ENCODE measurements at places on chromosomes 7 and 10.

DNA sequence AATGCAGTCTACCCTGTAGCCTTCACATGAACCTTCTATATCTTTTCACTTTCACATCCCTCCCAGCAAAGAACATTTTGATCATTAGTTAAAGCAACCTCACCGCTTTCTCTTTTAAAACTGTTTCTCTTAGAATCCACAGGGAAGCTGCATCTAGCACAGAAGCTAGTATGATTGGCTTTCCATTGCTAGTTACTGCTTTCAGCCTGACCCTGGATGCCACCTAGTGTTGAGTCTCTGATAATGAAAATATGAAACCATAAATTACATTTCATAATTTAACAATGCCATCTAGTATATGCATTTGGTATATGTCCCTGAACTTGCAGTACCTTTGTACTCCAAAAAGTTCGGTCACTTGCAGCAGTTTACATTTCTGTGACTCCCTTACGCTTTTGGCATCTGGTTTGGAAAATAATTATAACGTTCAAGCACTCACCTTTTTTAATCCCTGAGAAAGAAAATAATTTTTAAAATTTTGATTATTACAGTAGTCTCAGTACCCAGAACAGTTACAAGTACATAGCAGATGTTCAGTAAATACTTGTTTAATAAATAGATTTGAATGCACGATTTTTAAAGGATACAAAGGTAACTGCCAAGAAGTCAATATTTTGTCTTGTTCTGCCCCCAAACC is 22.7 kb downstream of the CISD1 start:
- peak; percentile 46 for DNase-seq

DNA sequence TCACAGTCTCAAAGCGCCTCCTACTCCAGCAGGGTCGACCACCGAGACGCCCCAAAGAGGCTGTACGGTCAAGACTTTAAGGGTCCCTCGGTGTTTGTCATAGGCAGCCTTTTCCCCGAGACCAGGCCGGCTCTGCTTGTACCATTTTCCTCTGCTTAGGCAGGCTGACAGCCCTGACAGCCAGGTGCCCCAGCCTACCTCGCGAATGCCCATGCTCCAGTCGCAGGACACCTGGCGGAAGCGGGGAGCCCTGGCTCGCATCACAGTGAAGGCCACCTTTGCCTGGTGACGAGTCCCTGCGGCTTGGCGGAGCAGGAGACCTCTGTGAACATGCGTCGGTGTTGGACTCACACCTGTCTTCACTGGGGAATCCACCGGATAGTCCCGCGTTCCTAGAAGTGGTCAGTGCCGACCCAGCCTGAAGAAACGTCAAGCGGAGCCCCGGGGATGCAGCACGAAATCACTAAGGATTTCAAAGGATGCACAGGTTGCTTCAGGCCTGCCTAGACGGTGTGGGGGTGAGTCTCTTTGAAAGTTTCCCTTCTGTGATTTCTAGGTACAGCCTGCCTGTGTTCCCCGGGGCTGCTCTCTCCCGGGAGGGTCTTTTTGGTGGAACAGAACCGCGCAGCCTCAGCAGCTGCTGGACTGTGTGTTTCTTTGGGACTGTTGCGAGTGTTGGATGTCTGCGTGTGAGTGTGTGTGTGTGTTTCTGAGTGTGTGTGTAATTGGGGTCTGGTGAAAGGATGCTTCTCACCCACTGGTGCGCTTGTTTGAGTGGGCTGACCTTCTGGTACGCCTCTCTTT is 30.5 kb upstream of the ZNF273 start:
- DNase-seq = no peak

GRCh38 chr7:86647385-86648094 is 3.8 kb downstream of the GRM3 start:
- DNase-seq = no peak

DNA sequence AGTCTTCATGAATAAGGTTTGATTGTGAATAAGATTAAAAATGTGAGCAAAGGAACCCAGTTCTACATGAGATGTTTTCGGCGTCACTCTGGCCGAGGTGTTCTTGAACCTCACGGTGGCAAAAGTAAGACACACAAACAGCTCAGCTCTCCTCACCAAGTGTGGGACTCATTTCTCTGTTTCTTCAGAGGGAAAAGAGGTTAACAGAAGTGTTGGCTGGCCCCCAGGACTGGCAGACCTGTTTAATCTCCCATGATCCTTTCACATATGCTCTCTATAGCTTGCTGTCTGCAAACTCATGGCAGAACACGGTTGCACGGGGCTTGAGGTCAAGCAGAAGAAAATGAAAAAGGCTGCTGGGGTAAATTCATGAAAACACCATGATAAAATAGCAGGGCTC is 394.4 kb downstream of the CALN1 start:
- no peak for DNase-seq

GRCh38 chr7:15967121-15967520 is 280.6 kb upstream of the MEOX2 start:
- DNase-seq = no peak

GRCh38 chr10:74514322-74514721 is 312.1 kb upstream of the KAT6B start:
- DNase-seq = no peak

DNA sequence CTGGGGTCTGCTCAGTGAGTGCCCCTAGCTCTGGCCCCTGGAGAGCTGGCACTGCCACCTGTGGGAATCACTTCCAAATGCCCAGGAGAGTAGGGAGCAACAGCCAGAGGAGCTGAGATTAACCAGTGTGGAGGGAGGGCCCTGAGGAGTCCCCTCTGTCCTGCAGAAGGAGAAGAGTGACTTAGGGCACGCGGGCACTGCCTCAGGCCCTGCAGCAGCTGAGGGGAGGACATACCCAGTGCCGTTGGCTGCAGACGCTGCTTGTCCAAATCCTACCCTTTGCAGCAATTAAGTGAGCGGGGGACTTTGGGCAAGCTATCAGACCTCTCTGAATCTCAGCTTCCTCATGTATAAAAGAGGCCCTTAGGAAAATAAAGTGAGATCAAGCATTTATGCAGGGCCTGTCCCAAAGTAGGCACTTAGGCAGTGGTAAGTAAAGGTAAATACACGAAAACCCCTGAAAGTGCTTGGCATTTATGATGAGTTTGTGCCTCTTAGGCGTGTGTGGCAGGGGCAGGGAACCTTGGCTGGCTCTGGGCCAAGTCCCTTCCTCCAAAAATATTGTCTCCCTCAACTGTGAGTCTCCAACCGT is 16.9 kb downstream of the PRF1 start:
- DNase-seq = no peak

GRCh38 chr7:30596721-30597120 is 2.0 kb downstream of the GARS1 start:
- DNase-seq = no peak

DNA sequence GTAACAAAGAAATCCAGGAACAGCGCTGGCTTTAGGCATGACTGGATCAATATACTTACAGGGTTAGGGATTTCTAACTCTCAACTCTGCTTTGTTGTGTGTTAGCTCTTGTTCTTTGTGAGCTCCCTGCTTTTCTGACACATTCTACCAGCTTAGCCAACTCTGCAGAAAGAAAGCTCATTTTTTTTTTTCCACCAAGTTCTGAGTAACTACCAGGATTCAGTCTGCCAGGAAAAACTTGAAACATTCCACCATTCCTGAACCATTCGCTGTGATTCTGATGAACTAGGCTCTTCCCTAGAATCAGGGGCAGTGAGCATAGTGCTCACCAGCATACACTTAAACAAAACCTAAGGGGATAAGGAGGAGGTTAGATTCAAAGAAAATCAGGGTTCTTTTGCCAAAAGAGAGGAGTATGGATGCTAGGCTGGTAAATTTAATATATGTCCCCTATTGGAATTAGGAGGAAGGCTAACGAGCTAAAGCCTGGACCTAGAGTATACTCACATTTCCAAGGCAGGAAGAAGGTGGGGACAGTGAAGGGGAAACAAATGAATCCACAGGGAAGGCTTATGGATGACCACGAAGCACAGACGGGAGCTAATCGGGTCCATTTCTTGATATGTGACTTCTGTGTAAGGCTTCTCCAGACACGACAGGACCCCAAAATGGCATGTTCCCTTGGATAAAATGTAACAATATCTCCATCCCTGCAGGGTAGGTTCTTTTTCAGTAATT is 183.4 kb downstream of the PRKG1 start:
- DNase-seq = no peak

- DNase-seq = no peak
These were observed 48.1 kb upstream of the BMS1 start for GRCh38 chr10:42734536-42734935.

- DNase-seq = no peak
These were observed 743 bp downstream of the RBM17 start for GRCh38 chr10:6089334-6090219.

- DNase-seq = no peak
These were observed at the start of gene TTYH3 for GRCh38 chr7:2631946-2632732. Gene TTYH3, plus strand, starts transcription at chr7:2631986. Its CDS starts 170 bp downstream, at chr7:2632156.

DNA sequence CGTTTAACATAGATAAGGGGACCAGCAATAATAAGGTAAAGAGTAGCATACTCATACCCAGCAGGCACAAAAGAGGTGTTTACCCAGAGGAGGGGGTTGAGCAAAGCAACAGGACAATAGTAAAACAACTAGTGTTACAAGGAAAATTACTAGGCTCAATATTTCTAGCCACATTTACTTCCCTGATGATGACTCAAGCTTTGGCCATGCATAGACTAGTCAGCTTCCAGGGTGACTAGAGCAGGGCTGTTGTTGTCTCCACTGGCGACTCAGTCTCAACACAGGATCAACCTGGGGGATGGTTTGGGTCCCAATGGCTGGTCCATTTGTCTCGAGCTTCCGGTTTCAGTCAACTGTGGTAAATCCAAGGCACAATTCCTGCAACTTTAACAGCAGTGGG is 217.7 kb upstream of the KCND2 start:
- DNase-seq = no peak

DNA sequence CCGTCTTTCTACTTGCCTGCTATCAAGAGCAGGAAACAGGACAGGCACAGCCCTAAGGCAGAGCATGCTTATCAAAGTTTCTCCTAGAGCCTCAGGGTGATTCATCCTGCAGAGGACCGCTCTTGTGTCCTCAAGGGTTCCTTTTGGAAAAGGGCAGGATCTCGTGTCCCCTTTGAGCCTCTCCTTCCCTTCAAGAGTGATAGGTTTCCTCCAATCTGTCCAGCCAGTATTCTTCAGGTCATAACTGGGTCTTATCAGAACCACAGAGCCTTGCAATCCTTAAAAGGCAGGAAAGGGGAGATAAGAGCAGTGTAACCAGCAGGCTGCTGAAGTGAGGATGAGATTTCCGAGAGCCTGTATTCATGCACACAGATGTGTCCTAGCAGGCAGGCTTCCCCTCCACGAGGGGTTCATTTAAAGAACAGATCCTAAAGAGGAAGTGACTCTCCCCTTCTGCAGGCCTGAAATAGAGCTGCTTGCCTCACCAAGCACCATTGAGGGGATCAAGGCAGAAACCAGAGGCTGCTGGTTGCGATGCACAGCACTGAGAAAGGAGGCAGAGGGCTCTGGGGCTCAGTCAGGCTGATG is 90.5 kb upstream of the SVIL start:
- DNase-seq = no peak

DNA sequence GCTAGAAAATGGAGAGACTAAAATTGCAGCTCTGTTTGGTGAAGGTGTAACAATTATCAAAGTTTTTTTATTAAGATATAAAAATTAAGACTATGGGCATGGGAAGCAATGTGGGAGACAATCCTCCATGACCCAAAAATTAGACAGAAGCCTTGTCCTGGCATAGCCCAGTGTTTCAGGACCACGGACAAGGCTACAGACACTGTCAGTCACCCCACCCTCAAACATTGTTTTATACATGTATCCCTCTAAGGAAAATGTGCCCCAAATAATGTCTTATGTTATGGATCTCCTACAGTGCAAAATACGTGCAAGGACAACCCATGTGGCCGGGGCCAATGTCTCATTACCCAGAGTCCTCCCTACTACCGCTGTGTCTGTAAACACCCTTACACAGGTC is 24.0 kb downstream of the HABP2 start:
- no peak for DNase-seq

GRCh38 chr7:150948791-150949251 is 29.3 kb downstream of the KCNH2 start:
- DNase-seq = no peak

GRCh38 chr10:17144757-17145156 is 15.1 kb upstream of the CUBN start:
- no peak for DNase-seq

DNA sequence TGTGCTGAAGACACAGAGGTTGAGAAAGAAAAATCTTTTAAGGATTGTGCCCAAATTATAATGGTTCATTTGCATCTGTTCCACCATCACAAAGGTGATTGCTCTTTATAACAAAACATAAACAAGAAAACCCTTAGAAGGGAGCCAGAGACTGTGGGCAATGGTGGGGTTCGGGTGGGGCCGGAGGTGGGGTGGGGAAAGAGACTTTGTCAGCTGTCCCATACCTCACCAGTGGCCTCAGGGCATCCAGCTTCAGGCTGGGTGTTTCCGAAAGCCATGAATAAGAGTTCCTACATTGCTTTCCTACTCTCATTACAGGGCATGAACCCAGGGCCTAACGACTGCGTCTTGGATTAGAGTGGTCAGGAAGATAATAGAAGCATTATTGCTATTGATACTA is 227.9 kb downstream of the PHTF2 start:
- no peak for DNase-seq

- no peak for DNase-seq
These were observed 257.9 kb downstream of the PTPRN2 start for GRCh38 chr7:158329686-158330085.

DNA sequence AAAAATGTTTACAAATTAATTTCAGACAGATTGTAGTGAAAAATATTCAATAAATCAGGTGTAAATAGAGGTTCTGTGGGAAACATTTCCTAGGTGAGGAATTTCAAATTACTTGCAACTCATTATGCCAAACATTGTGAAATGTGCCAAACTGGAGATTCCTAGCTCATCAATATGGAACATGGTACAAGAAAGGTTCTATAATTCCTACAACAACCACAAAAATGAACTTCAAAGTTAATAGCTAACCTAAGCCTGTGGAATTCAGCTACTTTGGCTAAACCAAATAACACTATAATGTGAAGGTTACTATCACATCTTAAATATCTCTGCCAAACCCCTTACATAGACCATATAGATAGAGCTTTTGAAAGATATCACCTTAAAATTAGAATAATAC is 223.3 kb upstream of the HGF start:
- DNase-seq = no peak

GRCh38 chr7:98193474-98194180 is 17.6 kb upstream of the BHLHA15 start:
- DNase-seq = no peak

GRCh38 chr10:121168545-121169216 is 317.5 kb downstream of the WDR11 start:
- no peak for DNase-seq

GRCh38 chr10:110503528-110504110 is 5.9 kb downstream of the DUSP5 start:
- no peak for DNase-seq

GRCh38 chr7:150428671-150429451 is 21.6 kb upstream of the GIMAP8 start:
- DNase-seq = no peak

Data from NCI-H1694 (cell line).